ENCODE measurements at places on chromosomes 3 and 15.

- no peak for ATAC-seq
These were observed 172.5 kb upstream of the LRIG1 start for GRCh38 chr3:66673293-66673692.

GRCh38 chr3:52032702-52033408 lies 23.5 kb downstream of the DUSP7 start:
- no peak for ATAC-seq

- peak; percentile 93 for ATAC-seq
These were observed 32.4 kb downstream of the CDAN1 start for GRCh38 chr15:42704492-42704926.

DNA sequence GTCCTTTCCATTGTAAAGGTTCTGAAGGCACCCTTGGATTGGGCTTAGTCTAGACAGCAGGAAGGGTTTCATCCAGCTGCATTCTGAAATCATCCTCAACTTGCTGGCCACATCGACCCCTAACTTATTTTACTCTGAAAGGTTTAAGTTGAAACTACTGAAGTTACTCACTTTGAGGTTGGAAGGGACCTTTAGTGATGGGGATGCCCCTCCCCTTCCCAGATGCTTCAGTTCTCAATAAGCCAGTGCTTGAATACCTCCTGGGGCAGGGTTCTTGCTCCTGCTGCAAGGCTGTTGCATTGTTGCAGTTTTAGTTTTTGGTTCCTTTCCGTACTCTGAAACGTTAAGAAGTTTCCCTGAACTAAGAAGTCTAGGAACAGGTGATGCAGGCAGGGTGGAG lies 26.4 kb downstream of the FGD5 start:
- ATAC-seq: no peak

GRCh38 chr15:32870240-32871033 lies 152.6 kb downstream of the GREM1 start:
- no peak for ATAC-seq

- no peak for ATAC-seq
These were observed 1.8 kb upstream of the YEATS2 start for GRCh38 chr3:183695569-183696364.

GRCh38 chr3:42439261-42440115 lies 29.1 kb upstream of the LYZL4 start:
- no peak for ATAC-seq

- ATAC-seq: no peak
These were observed 29.1 kb upstream of the MYRIP start for GRCh38 chr3:39780352-39780751.

DNA sequence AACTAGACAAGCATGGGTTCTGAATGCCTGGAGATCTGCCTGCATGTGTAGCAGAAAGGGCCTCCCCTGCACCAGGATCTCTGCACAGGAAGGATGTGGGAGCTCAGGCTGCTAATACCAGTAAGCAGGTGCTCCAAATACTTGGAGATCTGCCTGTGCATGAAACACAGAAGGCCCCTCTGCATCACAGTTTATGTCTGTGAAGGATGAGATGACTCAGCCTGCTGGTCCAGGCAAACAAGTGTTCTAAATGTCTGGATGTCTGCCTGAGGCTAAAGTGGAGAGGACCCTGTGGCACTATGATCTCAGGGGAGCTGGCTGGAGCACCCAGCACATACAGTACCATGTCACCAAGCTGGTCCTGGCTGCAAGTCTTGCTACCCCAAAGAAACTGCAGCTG lies 678.8 kb downstream of the MCTP2 start:
- no peak for ATAC-seq

- peak; percentile 80 for ATAC-seq
These were observed 6.8 kb upstream of the GAP43 start for GRCh38 chr3:115616461-115616860.

DNA sequence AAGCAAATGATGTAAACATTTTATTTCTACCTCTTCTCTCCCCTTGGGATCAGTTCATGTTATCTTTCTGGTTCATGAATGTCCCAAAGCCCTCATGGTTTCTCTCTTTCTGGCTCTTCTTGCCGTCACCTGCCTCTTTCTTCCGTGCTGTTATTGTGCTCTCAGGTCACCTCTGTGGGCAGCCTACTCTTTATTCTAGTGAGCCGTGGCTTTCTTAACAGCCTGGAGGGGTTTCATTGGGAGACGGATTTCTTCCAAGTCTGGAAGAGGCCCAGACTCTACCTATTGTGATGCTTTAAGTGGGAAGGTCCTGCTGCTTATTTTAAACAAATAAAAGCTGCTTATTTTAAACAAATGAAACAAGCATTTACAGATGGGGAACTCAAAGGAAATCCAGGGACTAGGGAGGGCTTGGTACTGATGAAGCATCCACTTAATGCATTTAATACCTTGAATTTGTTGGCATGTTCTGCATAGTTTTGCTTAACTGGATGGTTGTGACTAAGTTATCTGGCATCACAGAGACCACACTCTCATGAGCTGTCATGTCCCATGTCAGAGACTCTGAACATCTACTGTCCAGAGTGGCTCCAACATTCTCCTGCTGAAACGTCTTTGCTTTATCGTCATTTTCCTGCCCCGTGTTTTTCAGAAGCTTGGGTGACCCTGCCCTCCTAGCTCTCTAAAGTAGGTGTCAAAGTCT lies 443.3 kb downstream of the GABRG3 start:
- ATAC-seq: no peak

DNA sequence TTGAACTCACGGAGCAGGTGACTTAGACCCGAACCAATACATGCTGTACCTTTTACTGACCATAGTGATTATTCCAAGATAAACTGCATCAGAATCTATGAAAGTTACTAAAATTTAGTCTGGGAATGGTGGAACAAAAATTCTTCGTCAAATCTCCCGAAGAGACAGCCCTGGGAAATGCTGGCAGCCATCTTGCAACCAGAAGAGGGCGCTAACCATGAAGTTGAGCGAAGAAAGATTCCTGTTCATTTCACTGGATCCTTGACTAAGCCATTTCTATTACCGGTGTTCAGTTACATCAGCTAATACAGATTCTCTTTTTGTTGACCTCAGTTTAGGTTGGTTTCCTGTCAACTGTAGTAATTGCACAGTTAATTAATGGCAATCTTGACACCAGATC lies 199.6 kb downstream of the SLC9A9 start:
- no peak for ATAC-seq

GRCh38 chr3:127764841-127765362 lies 57.4 kb downstream of the MGLL start:
- ATAC-seq: peak; percentile 27

DNA sequence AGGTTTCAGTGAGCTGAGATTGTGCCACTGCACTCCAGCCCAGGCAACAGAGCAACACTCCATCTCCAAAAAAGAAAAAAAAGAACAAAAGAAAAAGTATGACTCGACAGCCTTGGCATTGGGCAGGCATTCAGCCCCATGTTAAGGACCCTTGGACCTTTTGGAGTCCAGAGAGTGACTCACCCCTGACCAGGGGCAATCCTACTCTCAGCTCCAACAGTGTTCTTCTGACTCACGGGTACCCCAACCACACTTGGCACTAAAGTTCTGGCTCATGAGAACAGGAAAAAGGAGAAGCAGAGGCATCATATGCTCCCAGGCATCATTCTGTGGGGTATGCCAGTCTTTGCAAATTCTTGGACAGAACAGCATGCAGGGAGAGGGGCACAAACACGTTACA lies 252.4 kb upstream of the HES1 start:
- no peak for ATAC-seq

DNA sequence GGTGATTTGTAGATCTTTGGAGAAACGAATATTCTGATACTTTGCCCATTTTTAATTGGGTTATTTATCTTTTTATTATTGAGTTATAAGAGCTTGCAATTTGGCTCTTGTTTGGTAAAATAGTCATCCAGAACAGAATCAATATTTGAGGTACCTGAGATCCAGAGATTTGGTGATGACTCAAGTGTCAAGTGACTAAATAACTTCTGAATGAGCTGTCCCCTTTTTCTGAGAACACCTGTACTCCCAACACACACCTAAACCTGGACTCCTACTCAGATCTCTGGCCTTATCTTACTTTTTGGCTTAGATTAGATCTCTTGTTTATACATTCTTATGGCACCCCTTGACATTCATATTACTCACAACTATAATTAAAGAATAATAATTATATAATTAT lies 3.1 kb upstream of the TRA2B start:
- ATAC-seq: no peak

- ATAC-seq: peak; percentile 78
These were observed at the start of gene BCL2A1 for GRCh38 chr15:79970624-79971434. TSS of gene BCL2A1 (minus strand) at chr15:79971196. CDS start at chr15:79971119, 77 bp downstream.

DNA sequence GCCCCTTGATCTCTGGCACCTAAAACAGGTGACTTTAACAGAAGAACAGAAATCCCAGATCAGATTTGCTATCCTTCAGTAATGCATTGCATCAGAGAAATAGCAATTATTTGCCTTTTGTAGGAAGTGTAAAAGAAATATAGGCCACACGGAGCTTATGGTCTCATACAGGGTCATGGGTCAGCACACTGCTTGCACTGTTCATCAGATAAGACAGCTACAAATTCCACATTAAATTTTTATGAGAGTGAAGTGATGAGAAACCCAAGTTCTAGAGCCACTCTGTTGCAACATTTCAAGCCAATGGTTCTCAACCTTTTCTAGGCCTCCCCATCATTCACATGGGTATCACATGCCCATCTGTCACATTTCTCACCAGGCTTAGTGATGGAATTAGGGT lies 33.4 kb upstream of the TMEM87A start:
- no peak for ATAC-seq

DNA sequence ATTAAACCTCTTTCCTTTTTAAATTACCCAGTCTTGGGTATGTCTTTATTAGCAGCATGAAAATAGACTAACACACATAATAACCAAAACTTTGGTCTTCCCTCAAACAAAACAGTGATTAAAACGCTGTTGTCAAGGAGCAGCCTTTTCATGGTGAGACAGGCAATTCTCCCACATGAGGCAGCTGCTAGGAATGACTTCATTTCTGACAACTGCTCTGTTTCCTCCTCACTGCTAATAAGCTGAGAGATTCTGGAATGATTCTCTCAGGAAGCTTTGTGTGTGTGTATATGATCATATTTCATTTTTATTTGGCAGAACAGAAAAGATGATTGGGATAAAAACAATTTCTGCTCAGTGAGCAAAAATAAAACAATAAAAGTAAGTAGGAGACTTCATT lies 580.6 kb upstream of the ADAMTS9 start:
- ATAC-seq: no peak

DNA sequence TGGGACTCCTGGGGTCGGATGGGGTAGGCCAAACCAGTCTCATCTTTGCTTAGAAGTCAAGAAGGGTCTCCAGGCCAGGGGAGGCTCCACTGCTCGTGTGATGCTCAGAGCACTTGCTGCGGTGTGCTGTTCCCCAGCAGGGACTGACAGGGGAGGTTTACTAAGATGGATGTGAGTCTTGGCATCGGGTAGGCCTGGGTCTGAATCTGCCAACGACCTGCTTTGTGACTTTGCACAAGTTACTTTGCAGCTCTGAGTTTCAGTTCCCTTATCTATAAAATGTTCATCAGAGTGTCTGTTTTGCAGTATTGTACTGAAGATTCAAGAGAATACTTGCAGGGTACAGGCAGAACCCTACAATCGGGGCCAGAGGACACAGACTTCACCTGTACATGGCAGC lies 17.3 kb upstream of the CDCP1 start:
- no peak for ATAC-seq

DNA sequence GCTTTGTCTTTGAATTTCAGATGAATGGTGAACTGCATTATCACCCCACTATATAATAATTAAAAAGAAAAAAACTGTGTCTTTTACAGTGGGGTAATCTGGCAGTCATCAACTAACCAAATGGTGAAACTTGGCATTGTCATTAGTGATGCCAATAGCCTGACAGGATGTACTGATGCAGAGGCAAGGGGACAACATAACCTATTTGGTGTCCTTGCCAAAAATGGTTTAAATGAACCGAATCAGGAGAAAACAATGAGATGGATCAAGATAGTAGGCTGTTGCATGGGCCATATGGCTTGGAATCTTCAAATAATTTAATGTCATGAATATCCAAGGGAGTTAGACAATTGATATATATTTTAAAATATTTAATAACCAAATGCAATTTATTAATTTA lies 738.7 kb downstream of the FHIT start:
- no peak for ATAC-seq

- ATAC-seq: no peak
These were observed 69.3 kb downstream of the TBC1D2B start for GRCh38 chr15:78007964-78008886.

DNA sequence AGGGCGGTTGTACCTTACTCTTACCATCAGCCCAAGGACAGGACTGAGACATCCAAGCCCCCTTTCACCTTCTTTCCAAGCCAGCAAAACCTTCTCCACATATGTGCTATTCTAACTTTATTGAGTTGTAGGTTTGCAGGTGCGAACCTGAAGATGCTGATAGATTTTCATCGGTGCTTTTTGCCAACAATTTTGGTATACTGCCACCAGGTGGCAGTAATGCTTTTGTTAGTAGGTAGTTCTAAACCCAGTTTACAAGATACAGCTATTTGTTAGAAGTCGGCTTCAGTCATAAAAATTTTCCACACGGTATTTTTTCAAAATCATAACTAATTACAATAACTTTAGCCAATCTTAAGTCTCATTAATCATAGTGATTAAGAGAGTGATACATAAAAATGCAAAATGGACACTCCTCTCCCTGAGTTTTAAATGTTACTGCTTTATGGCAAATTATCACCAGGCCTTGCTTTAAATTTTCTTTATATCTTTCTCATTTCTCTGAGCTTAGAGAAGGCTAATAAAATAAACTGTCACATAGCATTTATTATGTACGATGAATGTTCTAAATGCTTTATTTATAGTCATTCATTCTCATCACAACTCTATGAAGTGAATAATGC lies 636 bp downstream of the TBC1D21 start:
- ATAC-seq: peak; percentile 20

DNA sequence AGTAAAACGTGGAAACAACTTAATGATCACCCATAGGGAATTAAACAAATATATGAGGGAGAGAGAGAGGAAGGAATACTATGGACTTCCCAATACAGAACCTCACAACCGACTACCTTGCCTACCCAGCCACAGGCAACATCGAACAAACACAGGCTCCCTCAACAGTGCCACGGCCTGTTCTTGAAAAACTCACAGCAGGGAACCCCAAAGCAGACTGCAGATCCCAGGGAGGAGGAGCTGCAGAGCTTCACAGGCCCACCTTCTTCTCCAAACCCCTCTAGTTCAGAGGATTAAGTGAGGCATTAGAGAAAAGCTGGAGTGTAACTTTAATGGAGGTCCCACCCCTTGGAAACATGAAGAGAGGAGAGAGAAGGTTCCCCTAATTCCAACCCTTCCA lies 110.2 kb downstream of the ST8SIA2 start:
- ATAC-seq: no peak

DNA sequence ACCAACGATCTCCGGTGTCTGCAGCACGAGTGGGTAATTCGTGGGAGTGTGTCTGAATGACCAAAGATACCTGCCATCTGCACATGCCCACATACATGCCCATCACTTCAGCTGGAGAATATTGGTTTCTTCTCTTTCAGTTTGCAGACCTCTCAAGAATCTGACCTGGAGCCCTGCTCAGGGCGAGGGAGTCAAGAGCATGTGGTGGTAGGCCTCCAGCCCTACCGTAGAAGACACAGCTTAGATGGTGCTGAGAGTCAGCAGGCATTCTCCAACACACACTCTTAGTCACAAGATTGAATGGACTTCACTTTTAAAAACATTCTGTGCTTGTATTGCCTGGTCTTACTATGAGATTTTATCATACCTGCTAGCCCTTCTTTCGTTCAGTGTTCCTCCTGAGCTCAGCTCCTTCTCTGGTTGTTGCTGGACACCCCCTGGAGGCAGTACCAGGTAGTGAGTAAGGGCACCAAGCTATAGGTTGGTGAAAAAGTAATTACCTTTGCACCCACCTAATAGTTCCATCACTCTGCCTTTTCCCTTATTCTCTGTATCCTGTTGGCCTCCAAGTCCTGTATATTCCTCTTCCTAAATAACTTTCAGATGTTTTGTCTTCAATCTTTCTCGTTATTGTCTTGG lies 252.0 kb downstream of the CACNA2D3 start:
- no peak for ATAC-seq

All from activated CD4-positive, CD25-positive, alpha-beta regulatory T cell treated with anti-CD3 and anti-CD28 coated beads, Interleukin-2, amount 50 U/mL, for 24 hours (primary cell).